ENCODE measurements at places on chromosomes 13 and 19.

- DNase-seq: no peak
Measured at GRCh38 chr13:40126306-40127085, 471.0 kb downstream of the COG6 start.

GRCh38 chr19:46691104-46691503, 25.8 kb downstream of the PRKD2 start:
- no peak for DNase-seq

GRCh38 chr13:110403721-110404120, 96.6 kb downstream of the COL4A2 start:
- DNase-seq: no peak

GRCh38 chr13:46926916-46927590, 30.2 kb upstream of the HTR2A start:
- no peak for DNase-seq
